T-cell (primary cell): ENCODE measurements at places on chromosomes 5 and 9. TPM values are rescaled to one million over a fixed set of nuclear protein-coding genes. Genes with fewer than 3 reads are reported as not detected.

PPP6C gene
- 42.7 TPM for total RNA-seq

AQP7 gene
- 0.20 TPM for total RNA-seq

FST gene
- 1.1 TPM for total RNA-seq

OR1K1 gene
- not detected for total RNA-seq

PCDHB13 gene
- not detected for total RNA-seq

IL4 gene
- total RNA-seq, result not detected

LECT2 gene
- total RNA-seq, result not detected

PCDHGC5 gene
- total RNA-seq, result not detected

COL27A1 gene
- total RNA-seq, result 0.95 TPM

TIMD4 gene
- total RNA-seq, result 7.7 TPM

- DNase-seq, result no peak
Observed at GRCh38 chr5:82347201-82347865, 69.2 kb upstream of the RPS23 start.

DNA sequence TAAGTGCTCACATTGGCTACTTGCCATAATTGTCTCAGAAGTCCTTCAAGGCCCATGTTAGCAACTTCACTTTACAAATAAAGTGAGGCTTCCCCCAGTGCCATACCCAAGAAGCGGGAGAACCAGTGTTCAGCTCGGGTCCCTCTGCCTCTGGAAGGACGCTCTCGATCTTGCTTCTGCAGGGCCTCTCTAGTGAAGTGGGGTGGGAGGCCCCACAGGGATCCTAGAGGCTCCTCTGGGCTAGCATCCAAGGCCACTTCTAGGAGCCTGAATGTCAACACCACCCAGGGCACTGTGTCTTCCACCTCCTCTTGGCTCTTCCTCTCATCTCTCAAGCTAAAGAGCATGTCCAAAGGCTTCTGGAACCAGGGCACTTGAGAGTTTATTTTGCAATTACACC is 282.5 kb downstream of the GADD45G start:
- no peak for DNase-seq

DNA sequence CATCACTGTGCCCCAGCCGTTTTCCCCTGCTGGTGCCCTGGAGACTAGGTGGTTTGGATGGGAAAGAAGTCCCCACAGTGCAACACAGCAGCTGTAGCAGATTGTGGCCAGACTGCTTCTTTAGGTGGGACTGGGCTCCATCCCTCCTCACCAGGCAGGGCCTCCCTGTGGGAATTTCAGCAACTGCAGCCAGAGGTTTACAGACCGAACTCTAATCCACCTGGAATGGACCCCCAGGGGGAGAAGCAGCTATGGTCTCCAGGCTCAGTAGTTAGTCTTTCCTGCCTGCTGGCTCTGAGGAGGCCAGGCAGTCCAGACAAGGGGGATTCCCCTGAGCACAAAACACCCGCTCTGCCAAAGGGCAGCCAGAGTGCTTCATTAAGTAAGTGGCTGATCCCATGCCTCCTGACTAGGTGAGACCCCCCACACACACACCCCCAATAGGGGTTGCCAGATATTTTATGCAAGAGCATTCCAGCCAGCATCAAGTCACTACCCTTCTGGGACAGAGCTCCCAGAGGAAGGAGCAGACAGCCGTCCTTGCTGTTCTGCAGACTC is 188.9 kb downstream of the SGCD start:
- DNase-seq, result no peak

DNA sequence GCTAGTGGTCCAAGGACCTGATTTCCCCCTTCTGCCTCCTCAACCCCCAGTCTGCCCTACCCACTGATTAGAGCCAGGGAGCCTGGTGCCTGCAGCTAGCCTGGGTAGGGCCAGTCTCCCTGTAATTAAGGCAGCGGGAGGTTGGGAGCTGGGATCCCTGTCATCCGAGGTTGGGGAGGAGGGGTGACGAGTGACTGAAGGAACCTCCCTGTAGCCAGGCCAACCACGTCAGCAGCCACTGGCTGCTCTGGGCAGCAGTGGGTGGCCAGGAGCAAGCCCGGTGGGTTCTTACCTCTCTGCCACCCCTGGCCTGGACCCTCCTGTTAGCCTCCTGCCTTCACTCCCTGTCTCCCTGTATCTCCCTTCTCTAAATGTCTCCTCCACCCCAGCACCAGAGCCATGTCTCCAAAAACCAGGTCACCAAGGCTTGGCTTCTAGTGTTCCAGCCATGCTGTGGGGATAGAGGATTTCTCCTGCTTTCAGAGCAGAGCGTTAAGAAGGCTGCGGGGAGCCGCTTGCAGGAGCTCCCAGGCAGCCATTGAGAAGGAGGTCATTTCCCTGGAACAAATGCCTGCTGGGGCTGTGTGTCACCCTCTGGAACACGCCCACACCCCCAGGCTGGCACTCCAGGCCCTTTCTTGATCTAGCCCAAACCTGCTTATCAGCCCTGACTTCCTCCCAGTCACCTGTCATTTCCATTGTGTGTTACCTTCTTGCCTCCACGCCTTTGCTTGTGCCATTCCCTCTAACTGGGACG is 65.0 kb upstream of the GGTA1 start:
- DNase-seq, result no peak

DNA sequence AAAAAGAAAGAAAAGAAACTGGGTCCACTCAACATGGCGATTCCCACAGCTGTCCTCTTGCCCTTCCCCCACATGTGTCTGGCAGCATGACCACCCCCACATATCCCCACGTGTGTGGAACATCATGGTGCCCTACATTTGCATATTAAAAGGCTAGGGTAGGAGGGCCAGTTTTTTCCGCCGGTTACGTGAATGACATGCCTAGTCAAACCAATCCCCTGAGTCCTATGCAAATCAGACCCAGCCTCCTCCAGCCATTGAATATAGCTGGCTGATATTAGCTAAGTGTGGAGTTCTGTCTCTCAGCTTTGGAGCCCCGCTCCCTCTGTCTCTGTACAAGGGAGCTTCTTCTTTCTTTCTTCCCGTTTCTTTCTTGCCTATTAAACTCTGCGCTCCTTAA is 33.0 kb upstream of the CCDC112 start:
- DNase-seq, result no peak

- no peak for DNase-seq
Observed at GRCh38 chr5:166497496-166498104, 1793.8 kb upstream of the WWC1 start.

- no peak for DNase-seq
Observed at GRCh38 chr5:145668714-145669113, 166.4 kb downstream of the PRELID2 start.

- no peak for DNase-seq
Observed at GRCh38 chr5:112186401-112186990, 232.6 kb downstream of the EPB41L4A start.

- no peak for DNase-seq
Observed at GRCh38 chr5:178478370-178478769, 111.8 kb downstream of the COL23A1 start.

- no peak for DNase-seq
Observed at GRCh38 chr5:40141418-40141817, 538.3 kb upstream of the PTGER4 start.

- DNase-seq, result no peak
Observed at GRCh38 chr5:125413496-125414274, 667.2 kb upstream of the ZNF608 start.

DNA sequence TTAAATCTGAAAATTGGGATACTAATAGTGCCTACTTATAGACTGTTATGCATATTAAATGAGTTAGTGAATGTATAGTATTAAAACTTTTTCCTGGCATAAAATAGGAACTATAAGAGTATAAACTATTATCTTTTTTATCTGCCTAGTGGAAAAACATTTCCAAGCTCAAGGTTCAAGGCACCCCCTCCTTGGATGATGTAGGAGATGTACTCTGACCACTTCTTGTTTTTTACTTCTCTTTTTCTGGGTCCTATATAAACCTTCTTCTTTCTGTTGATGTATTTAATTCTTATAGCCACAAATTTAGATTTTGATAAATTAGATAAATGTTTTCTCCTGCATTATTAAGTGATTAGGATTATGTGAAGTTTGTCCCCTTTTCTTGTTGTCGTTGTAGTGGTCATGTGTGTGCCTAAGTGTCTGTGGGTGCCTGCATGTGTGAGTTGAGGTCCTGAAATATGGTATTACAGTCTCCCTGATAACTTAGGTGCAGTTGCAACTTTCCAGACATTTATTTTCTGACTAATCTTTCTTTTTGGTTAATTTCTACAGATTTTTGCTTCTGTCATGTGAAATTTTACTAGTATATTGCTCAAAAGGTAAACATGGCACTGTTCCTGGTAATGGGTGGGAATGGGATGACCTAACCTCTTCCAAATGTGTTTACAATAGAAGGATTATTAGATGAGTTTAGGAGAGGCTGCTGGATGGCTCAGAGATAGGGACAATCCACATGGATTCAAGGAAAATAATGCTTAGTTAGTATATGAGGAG is 160.8 kb upstream of the CDKN2B start:
- no peak for DNase-seq

- DNase-seq, result no peak
Observed at GRCh38 chr5:54619731-54620130, 102.2 kb downstream of the SNX18 start.

- DNase-seq, result no peak
Observed at GRCh38 chr5:171945066-171945465, 61.4 kb downstream of the FBXW11 start.

DNA sequence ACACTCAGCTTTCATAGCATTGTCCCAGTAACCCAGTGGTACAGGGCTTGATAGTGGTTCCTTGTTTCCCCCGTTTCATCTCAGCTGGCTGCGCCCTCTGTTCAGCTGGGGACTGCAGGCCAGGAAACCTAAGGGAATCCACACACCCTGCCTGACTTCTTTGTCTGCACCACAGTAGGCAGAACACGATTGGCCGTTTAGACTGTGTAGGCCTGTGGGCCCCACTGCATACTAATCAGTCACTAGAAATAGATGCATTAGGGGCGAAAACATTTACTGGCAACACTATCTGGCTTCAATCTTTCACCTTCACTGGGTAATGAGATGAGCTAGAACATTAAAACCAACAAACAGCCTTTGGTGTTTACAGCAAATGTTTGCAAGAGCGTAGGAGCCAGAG is 512.7 kb upstream of the BRINP1 start:
- no peak for DNase-seq
